ENCODE measurements at places on chromosomes 6 and 20. TPM values are rescaled to one million over a fixed set of nuclear protein-coding genes. Genes with fewer than 3 reads are reported as not detected.

Gene RFX6
- total RNA-seq, result not detected

Gene PRIM2
- total RNA-seq, result 5.1 TPM

Gene RIMS4
- 1.4 TPM for total RNA-seq

Gene NOX3
- total RNA-seq, result not detected

Gene B4GALT5
- total RNA-seq, result 75.2 TPM

Gene CFB
- 21.2 TPM for total RNA-seq

Gene AGER
- 3.4 TPM for total RNA-seq

Gene PTK7
- total RNA-seq, result 6.8 TPM

Gene C6orf163
- 0.71 TPM for total RNA-seq

Gene LY6G6C
- not detected for total RNA-seq

Gene MICB
- total RNA-seq, result 1.4 TPM

Gene REM1
- total RNA-seq, result 6.4 TPM

Gene VSX1
- total RNA-seq, result 0.52 TPM

Gene ZC3H12D
- 2.8 TPM for total RNA-seq

Gene PHACTR3
- total RNA-seq, result 3.6 TPM

Gene POPDC3
- not detected for total RNA-seq

Gene DNAH8
- not detected for total RNA-seq

Gene ADA
- total RNA-seq, result 6.6 TPM

Gene OTOR
- total RNA-seq, result not detected

Gene MUC22
- not detected for total RNA-seq

Gene C2
- total RNA-seq, result 53.6 TPM

Gene LST1
- 14.3 TPM for total RNA-seq

Gene HEY2
- 0.60 TPM for total RNA-seq

Gene TRDN
- total RNA-seq, result 0.35 TPM

Gene PRRT1
- total RNA-seq, result 0.66 TPM

Gene SALL4
- total RNA-seq, result 0.34 TPM

Gene PPP1R3G
- total RNA-seq, result 13.9 TPM

Gene RAB44
- total RNA-seq, result not detected
